Stimulated activated CD8-positive, alpha-beta memory T cell treated with anti-CD3 and anti-CD28 coated beads, Interleukin-4, amount 100 ng/mL, for 1 hour (primary cell): ENCODE measurements at places on chromosomes 2 and 18.

GRCh38 chr2:196259507-196260481, 88.4 kb upstream of the STK17B start:
- no peak for DNase-seq

GRCh38 chr2:126302043-126302442, 353.9 kb upstream of the GYPC start:
- DNase-seq = no peak

DNA sequence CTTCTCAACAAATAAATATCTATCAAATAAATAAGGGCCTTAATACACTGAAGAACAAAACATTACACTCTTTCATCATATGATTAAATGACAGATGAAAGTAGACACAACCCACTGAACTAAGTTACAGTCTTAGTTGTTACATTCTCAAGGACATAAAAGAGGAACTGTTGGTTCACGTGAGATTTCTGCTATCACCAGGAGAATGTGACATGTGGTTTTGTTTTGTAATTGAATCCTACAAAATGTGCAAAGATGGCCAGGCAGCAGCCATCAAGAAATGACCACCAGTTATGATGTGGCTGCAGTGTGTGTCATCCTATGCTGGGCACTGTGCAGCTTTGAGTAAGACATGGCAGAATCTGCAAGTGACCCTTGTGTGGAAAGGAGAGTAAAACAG, 310.6 kb upstream of the PIK3C3 start:
- no peak for DNase-seq

DNA sequence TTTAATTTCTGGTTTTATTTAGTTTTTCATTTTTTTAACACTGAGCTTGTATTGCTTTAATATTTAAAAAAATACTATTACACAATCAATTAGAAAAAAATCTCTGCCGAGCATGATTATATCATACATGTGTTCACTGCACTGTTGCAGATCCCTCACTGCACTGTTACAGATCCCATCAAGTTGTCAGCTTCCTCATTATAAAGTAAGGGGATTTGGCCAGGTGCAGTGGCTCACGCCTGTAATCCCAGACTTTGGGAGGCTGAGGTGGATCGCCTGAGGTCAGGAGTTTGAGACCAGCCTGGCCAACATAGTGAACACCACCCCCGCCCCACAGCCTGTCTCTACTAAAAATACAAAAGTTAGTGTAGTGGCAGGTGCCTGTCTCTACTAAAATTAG, 33.0 kb upstream of the METTL21A start:
- no peak for DNase-seq

GRCh38 chr2:74945788-74946331, 12.6 kb upstream of the POLE4 start:
- no peak for DNase-seq

DNA sequence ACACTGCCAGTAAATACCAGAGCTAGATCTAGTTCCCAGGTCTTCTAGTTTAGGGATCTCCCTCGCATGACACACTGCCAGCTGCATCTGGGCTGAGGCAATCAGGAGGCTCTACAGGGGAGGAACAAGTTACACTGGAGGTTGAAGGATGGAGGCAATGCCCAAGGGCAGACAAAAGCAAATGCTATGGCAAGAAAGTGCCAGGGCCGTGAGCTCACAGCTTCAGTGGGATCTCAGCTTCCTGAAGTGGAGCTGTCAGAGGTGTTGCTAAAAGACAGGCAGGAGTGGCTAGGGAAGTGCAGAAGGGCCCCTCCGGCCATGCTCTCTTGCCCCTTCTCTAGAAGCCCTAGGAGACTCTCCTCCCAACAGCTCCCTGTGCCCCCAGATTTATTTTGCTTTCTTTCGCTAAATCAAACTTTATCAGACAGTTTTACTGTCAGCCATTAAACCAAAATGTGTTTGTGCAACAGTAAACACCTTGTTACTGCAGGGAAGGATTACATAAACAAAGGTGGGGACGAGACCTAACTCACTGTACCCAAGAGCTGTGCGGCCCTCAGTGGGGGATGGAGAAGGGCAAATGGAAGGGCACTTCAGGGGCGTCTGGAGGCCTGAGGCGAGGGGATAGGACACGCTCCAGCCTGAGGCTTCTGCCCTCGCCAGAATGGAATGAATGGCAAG, 39.4 kb upstream of the PKDCC start:
- no peak for DNase-seq

DNA sequence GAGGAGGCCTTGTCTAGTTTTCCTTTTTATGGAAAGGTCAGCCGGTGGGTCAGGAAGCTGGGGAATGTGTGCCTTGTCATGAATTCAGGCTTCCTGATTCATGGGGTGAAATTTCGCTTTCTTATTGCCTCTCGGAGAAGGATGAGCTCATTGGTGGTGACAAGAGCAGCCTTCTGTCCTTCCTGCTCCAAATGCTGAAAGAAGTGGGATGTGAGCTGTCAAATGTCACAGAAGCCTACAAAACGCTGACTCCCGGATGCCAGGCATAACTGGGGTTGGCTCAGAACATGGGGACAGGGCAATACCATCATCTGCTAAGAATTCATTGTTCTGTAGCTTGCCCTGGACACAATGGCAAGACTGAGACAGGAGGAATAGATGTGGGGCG, 55.8 kb upstream of the FAM136A start:
- DNase-seq = no peak

DNA sequence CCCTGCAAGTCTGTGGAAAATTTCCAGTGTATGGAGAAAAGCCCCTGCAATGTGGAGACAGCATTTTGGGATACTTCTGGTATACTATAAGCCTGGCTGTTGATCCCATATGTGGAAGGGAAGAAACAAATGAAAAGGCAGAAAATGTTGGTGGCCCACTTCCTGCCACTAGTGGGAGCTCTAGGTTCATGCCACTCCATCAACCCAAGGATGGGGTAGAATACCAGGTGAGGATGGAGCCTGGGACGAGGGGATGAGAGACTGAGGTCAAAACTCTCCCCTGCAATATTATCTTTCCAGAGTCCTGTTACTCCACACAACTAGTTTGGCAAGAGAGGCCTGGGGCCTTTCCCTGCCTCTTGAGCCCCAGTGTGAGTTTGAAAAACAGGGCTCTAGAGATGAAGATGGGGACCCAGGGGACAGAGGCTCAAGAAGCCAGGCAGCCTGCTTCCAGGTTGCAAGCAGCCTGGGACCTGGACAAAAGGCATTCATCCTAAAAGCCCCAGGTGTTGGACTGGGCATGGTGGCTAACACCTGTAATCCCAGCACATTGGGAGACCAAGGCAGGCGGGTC, 31.9 kb downstream of the BMP10 start:
- no peak for DNase-seq

DNA sequence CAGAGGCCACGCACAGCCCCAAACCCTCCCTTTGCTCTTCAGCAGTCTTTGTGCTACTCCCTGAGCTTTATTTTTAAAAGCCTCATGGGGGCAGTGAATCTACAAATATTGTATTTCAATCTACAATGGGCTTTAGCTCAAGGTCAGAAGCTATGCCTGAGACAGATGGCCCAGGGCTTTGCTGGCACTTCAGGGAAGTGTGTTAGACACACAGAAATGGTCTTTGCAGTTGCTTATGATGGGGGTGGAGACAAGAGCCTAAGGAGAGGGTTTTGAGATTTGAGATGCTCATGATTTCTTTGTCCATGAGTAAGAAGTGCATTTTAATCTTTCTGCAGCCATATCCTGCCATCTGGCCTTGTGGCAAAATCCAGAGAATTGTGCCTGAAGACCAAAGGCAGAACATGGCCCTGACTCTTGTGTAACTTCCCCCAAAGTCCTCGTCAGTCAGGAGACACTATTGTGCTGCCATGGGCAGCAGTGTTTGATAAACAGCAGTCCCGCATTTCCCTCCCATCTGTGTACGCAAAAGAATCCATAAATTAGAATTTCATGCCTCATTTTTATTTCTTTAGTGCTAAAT, 92.6 kb downstream of the VAPA start:
- DNase-seq = no peak

DNA sequence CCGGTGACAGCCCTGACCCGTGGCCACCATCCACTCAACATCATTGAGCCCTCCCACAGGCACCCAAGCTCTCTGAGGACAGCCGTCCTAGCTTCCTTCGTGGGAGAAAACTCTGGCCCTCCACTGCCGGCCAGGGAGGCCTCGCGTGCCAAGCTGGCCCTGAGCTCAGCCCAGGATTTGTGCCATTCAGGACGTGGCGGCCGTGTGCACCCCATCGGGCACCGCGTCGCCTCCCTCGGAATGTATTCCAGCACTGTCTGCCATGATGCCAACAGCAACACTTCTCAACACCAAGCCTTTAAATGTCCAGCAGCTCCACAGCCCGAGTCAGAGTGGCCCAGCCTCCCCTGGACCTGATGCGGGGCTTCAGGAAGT, 35.7 kb downstream of the ZNF516 start:
- DNase-seq = no peak

- DNase-seq = no peak
Observed at GRCh38 chr2:232292395-232293154, 86.0 kb upstream of the ALPP start.

- no peak for DNase-seq
Observed at GRCh38 chr2:187319441-187320108, 128.5 kb downstream of the CALCRL start.

DNA sequence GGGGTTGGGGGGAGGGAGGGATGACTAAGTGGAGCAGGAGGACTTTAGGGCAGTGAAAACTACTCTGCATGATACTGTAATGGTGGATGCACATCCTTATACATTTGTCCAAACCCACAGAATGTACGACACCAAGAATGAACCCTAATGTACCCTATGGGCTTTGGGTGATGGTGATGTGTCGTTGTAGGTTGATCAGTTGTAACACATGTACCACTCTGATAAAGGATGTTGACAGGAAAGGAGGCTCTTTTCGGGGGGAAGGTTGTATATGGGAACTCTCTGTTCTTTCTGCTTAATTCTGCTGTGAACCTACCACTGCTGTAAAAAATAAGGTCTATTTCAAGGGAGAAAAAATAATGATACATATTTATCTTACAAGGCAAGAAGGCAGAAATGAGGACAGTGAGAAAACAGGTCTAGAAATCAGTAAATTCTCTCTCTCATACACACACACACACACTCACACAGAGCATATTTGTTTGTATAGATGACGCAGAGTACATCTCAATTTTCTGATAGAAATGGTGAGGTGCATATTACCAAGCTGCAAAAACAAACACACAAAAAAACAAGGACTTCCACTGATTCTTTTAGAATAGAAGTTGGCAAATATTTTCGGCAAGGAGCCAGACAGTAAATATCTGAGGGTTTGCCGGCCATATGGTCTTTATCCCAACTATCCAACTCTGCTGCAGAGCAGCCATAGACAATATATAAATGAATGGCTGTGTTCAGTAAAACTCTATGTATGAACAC, 20.2 kb downstream of the FAM124B start:
- no peak for DNase-seq

DNA sequence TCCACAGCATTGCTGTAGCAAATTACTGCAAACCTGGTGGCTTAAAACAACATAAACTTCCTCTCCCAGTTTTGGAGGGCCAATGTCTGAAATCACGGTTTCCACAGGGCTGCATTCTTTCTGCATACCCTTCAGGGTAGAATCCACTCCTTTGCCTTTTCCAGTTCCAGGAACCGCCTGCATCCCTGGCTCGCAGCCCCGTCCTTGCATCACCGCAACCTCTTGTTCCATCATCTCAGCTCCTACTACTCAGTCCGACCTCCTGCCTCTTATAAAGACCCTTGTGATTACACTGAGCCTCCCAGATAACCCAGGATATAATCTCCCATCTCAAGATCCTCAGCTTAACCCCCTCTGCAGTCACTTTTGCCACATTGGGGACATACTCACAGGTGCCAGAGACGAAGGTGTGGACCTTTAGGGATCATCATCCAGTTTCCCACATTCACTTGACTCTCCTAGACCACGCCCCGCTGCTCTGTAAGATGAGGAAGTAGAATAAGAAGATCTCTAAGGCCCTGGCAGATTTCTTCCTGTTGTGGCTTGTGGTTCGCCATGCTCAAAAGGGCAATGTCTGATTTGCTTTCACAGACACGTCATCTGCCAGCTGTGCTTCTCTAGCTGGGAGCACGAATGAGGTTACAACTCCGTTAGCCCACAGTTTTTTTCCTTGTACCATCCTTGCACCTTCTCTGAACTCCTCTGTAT, 103.6 kb upstream of the AGAP1 start:
- no peak for DNase-seq

DNA sequence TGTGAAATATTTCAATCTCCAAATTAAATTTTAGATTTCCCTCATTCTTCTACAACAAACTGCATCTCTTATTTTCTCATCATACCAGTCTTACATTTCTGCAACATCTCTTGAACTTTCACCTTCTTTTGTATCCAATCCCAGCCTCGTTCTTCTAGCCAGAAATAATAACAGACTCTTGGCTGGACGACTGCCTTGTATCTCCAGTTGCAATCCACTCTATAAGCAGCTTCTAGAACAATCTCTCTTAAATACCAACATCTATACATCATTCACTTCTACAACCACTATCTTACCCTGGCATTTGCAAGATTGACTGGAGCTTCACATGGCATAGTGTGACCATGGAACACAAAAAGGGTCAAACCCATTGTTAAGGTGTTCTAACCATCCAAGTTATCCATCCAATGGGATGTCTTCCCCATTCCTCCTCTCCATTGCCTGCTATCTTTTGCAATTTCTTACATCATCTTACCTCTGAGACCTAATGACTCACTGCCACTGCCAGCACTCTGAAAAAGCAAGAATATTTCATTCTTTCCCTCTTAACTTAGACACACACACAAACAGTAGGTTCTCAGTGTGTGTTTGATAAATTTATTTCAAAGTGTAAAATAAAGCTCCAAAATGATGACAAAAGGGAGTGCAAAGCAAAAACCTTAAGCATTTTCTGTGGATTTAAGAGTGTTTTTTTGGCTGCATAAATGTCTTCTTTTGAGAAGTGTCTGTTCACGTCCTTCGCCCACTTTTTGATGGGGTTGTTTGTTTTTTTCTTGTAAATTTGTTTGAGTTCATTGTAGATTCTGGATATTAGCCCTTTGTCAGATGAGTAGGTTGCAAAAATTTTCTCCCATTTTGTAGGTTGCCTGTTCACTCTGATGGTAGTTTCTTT, 145.6 kb downstream of the METTL4 start:
- no peak for DNase-seq

DNA sequence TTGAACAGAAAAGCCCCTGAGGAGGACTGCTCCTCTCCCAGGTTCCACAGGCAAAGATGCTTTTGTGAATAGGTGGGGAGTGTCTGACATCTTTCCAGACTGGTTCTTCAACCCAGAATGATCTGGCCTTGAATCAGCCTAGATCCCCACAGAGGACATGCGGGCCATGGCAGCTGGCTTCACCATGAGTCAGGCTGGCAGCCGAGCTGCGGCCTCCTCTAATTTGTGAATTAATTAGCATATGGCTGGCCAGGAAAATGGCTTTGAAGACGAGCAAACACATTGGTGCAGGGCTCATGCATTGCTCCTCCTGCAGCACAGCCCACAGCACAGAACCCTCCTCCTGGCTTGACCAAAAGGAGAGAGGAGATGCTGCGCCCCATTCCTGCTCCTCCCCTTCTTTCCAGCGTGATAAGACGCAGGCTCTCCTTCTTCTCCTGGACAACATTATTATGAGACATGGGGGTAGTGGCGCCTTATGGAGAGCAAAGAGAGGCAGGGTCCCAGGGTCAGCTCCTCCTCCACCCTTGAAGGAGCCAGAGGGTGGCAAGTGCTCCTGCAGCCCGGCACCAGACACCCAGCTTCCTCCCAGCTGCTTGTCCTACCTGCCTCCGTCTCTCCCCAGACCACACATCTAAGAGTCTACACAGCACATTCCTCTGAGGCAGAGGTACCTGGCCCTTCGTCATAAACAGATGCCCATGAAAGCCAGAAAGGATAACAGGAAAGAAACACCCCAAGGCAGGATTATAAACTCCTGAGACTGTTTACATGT, 66.7 kb downstream of the EDAR start:
- no peak for DNase-seq

- no peak for DNase-seq
Observed at GRCh38 chr18:44651478-44651877, 29.2 kb upstream of the SETBP1 start.

GRCh38 chr2:121182520-121182919, 102.5 kb downstream of the TFCP2L1 start:
- DNase-seq = no peak
